ENCODE measurements at places on chromosomes 11 and 22. TPM values are rescaled to one million over a fixed set of nuclear protein-coding genes. Genes with fewer than 3 reads are reported as not detected.

Gene SLC25A18
- total RNA-seq: not detected

Gene FREY1
- total RNA-seq: 1.5 TPM

Gene WBP2NL
- total RNA-seq: not detected

Gene XPNPEP3
- 22.5 TPM for total RNA-seq

All from osteocyte (in vitro differentiated cells).